ENCODE measurements at places on chromosomes 2 and 18.
A peak's percentile ranks its signal among the peaks of the same experiment; 100 is the strongest.

GRCh38 chr2:67312871-67313270 is 84.3 kb upstream of the ETAA1 start:
- no peak for DNase-seq

GRCh38 chr2:38010995-38011394 is 65.0 kb downstream of the CYP1B1 start:
- no peak for DNase-seq

DNA sequence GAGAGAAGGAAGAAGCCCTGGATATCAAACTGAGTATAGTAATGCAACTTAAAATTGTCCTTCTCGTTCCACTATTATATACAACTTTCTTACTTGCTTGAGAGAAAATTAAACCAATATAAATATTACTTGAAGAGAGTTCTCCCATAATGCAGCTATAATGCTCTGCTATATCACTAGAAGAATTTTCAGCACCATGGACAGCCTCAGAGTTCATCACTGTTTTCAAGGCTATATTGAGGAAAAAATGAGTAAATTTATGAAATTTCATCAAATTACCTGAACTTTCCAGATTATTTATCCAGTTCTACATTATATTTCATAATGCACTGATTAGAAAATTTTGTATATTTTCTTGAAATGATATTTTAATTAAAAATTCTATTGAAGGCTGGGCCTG is 1053.5 kb upstream of the FAM98A start:
- DNase-seq, result peak; percentile 47

- DNase-seq, result no peak
Observed at GRCh38 chr18:3649135-3649632, 199.2 kb downstream of the TGIF1 start.

DNA sequence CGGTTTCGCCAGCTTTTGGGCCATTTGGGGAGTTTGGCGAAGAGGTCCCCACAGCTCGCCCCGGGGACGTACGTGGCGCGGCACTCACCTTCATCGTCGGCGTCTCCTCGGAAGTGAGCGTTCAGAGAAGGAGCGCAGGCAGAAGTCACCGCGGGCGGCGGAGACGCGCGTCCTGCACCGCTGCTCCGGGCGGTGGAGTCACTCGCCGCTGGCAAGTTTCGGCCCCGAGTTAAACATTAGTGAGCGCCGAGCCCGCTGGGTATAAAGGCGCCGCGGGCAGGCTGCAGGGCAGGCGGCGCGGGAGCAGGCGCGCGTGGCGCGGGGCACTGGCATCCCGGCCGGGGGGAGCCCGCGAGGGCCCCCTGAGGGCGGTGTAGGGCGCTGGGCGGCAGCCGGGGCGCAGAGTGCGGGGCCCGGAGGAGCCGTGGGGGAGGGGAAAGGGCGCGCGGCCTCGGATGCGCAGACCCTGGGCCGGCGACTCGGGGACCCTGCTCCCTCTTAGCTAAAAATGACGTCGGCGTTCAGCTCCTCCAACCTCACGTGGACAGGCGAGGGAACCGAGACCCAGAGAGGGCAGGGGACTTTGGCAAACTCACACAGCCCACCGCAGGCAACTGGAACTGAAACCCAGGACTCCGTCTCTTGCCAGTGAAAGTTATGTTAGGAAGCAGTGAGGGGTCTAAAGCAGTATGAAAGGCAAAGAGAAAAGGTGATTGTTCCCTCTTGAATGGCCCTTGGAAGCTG is at the start of gene DPP4:
DPP4 (minus strand) TSS at position 328 of the 744 bp plus-strand sequence; CDS start at position 94, 234 bp downstream.
- peak; percentile 88 for DNase-seq

GRCh38 chr2:147614471-147614870 is 230.4 kb upstream of the ACVR2A start:
- no peak for DNase-seq

DNA sequence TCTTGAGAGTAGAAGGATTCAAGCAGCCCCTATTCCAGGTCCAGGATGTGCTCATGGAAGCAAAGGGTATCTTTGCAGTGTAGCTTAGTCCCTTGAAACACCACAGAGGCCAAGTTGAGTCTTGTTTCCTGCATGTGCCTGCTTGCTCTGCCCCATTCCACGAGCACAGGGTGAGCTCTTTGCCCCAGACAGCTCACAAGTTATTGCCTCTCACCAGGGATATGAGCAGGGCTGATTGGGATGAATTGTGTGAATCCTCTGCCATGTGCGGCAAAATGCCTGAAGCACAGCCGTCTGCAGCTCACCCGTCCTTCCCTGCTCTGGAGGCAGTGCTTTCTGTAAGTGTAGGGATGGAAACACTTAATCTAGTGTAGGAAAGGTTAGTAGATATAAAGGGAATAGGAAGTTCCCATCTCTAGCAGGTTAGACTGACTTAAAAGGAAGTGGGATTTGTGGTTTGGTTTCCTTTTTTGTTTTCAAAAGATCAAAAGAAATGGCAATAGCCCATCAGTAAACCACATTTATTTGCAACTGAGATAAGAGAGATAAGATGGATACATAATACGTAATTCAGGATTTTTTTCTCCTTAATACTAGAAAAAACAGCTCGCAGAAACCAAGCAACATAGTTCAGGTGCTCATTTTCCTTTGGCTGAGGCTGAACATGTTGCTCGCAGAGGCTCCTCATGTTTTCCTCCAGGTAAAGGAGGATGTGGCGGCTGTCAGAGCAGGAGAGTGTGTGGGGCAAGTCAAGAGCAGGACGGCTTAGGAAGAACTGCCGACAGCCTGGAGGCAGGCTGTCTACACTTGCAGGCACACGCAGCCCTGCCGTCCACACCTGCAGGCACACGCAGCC is 41.4 kb downstream of the TMEM182 start:
- DNase-seq, result no peak

- DNase-seq, result no peak
Observed at GRCh38 chr2:203916756-203917155, 19.8 kb upstream of the ICOS start.

DNA sequence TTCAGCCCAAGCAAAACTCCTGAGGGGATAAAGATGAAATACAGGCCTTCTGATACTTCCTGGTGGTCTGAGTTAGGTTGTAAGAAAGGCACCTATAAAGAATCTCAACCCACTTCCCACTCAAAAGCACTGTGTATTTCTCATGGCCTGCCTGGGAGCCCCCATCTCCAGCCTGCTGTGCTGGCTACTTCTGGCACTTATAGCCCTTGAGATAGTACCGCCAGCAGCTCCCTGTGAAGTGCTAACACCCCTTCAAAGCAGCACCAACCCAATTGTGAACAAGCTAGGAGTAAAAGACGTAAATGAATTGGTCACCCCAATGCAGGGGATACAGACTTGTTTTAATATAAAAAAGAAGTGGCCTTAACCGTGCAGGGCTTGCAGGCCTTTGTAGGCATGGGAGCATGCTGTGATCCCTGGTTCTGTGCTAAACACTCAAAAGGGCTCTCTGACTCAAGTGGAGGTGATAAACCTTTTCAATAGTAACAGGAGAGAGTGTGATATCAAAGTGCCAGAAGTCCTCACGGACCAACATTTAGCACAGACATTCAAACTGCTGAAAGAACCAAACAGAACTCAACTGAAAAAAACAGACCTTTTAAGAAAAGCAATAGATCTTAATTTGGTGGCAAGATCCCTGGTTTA is 80.8 kb downstream of the RTN4 start:
- no peak for DNase-seq

DNA sequence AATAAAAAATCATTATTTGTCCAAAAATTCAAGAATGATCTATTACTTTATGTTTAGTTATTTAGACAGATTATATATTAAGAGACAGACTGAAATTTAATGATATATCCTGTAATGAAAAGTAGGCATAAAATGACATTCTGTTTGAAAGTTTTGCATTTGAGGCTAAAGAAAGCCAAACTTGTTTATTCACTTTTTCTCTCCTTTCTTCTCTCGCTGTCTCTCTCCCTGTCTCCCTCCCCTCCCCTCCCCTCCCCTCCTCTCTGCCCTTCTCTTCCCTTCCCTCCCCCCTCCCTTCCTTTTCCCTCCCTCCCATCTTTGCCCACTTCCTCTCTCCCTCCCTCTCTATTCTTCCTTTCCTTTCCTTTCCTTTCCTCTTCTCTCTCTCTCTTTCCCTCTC is 270.6 kb downstream of the MYT1L start:
- no peak for DNase-seq

DNA sequence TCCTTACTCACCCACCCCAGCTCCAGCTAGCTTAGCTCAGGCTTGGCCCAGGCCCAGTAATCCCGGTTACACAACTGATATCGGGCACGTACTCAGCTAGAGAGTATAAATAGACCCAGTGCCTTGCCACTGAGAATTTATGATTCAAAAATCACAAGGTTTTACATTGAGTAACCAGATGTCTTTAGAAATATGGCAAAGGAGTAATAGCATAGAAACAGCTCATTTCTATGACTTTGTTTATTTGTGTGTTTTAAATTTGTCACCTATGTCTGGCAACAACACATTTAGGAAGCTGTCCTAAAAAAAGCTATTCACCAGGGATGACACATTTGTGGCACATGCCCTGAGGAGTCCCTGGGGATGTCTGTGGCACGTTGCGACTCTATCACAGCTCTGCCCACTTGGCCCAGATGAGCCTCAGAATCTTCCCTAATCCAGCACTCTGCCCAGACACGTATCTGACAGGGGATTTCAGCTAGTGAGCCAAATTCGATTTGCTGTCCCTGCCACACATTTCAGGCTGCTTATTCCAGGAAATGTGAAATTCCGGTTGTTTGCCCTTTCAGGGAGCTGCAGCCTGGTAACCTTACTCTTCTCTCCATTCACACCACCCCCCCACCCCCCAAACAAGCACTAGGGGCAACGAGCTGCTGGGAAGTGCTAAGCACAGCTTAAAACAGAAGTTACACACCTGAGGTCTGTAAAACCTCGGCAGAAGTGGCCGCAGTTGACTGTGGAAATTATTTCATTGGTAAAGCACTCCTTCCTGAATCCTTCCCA is 85.4 kb upstream of the ZCCHC2 start:
- DNase-seq, result no peak

- no peak for DNase-seq
Observed at GRCh38 chr2:18427762-18428161, 132.7 kb downstream of the RDH14 start.

DNA sequence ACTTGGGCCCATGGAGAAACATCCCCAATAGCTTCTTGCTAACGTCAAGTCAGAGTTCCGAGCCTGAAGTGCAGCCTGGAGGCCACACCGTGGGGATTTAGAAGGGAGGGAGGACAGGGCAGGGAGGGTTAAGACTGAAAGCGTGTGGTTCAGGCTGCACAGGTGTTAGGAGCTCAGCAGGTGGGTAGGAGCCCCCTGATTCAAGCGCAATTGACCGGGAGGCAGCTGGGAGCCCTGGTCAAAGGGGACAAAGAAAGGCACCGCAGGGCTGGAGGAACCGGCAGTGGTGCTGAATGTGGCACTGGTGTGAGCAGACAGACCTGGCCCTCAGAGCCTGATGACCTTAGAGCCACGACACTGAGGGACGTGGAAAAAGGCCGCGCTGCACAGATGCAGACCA is 149.6 kb downstream of the TMEM18 start:
- no peak for DNase-seq

DNA sequence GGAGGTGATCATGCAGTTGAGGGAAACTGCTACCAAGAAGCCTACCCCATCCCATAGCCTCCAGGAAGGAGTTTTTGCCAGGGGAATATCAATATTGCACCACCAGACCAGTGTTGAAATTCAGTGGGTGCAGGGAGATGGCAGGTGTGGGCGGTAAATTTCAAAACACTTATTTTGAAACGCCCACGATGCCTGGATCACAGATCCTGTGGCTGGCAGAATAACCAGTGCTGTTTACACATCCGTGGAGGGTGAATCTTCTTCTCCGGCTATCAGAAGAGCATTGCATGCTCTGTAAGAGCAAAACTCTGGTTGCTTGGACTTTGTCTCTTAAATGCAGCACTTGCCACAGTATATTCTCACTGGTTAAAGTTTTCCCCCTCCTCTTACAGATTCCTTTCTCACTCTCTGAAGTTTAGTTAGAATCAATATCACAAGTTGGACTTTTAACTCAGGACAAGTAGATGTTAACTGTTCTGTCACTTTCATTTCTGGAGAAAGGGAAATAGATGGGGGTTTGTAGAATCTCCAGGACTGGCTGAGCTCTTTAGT is 70.5 kb upstream of the ZCCHC2 start:
- no peak for DNase-seq

- DNase-seq, result no peak
Observed at GRCh38 chr2:192438239-192438638, 243.5 kb upstream of the TMEFF2 start.

DNA sequence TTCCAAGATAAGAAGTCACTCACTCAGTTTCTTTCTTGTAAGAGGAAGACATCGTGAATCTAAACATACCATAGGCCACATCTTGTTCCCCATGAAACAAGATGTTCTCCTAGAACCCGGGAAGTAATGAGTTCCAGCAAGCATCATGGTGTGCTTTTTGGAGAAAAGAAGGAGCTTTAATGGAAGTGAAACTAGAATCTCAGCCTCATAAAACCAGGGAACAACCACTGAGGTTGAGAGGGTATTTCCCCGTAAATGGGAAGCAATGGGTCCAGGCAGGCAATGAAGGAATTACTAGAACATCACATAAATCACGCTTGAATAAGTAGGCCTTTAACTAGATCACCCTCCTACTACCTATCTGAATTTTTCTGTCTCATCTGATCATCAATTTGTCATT is 40.3 kb downstream of the PSTPIP2 start:
- DNase-seq, result no peak

DNA sequence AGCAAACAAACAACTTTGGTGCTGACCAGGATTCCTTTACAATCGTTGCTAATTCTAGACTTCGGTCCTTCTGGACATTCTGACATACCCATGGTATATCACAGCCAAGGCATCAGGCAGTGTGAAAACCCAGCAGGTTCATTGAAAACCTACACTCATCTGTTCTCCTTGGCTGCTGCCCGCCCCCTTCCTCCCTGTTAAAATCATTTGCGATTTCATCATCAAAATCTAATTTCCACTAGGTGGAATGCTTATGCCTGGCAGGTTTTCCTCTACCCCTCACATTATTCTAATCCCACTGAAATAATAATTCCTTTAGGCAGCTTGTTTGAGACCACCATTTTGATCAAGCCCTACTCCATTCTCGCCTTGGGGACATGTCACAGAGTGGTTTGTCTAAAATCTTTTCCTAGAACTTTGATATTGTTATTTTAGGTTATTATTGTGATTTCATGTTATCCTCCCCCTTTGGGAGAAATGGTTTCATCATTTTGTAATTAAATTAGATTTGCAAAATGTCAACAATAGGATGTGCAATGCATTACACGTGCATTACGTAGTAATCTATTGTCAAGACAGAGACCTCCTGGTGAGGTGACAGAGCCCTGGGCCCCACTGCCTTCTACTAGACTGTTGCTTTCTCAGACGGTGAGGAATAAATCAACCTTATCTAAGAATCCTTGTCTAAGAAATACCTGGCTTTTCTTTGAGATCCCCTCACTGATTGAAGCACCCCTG is 31.0 kb upstream of the ASPRV1 start:
- DNase-seq, result no peak
